ENCODE measurements at places on chromosomes 7 and 10.
A peak's percentile ranks its signal among the peaks of the same experiment; 100 is the strongest.

DNA sequence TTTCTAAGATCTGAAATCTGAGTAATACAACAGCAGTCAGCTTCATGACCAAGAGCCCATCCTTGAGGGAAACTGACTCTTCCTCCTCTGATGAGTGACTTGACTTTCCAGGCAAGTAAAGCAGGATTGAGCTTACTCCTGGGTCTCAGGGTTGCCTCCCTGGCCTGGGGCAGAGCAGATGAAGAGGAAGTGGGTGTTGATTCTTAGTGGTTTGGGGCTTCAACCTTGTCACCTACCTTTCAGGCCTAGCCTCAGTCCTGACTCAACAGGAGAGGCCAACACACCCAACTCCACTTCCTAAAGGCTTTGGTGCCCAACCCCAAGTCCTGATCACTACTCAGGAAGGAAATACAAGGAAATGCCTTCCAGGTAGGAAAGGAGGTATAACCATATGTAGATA lies 54.1 kb downstream of the KCNMA1 start:
- DNase-seq: no peak

GRCh38 chr10:27240212-27241009 lies at the start of gene ACBD5:
Gene ACBD5 (minus strand): TSS chr10:27240797. CDS start chr10:27240688, 109 bp downstream.
- peak; percentile 78 for DNase-seq

DNA sequence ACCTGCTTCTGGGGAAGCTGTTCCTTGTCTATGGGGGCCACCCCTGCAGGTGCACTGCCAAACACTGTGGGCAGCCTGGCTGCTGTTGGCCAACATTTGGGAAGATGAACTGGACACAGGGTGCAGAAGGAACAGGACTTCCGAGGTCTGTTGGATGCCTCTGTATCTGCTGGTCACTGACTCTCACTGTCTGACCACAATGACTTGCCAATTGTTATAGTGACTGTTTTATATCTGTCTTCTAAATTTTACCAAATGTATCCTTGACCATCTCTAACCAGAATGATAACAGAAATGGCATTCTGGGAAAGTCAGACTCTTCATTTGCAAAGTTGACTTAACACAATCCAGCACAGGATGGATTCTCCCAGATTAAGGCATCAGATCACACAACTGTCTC lies 214.0 kb upstream of the PRSS58 start:
- DNase-seq: no peak

GRCh38 chr7:75878312-75878768 lies 494 bp upstream of the RHBDD2 start:
- DNase-seq: no peak

DNA sequence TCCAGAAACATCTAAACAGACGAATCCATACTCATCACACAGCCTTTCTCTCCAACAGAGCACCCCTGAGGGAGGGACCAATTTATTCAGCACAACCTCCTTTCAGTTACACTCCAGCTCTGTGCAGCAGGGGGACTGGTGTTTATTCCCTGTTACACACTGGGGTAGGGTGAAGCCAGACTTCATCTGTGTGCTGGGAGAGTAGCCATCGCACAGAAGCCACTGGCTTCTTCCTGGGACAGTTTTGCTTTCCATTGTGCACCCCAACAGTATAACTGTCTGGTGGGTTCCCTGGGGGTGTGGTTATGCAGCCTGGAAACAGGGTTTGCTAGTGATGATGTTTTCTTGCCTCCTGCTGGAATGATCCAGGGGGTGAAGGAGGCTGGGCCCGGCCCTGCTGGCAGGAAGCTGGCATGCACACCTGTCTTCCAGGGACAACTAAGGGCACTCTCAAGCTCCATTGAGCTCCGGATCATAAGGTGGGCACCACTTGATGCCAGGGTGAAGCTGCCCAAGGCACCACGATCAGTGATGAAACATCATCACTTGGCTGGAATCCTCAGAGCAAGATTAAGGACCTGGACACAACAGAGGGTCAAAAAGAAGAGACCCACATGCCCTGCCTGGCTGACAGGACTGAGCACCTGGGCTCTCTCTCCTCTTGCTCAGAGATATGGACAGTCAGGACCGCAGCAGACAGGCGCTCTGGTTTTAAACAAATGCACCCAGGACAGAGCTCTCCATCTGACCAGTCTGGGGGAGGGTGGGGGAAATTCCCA lies 293.2 kb downstream of the GRID1 start:
- DNase-seq: no peak

DNA sequence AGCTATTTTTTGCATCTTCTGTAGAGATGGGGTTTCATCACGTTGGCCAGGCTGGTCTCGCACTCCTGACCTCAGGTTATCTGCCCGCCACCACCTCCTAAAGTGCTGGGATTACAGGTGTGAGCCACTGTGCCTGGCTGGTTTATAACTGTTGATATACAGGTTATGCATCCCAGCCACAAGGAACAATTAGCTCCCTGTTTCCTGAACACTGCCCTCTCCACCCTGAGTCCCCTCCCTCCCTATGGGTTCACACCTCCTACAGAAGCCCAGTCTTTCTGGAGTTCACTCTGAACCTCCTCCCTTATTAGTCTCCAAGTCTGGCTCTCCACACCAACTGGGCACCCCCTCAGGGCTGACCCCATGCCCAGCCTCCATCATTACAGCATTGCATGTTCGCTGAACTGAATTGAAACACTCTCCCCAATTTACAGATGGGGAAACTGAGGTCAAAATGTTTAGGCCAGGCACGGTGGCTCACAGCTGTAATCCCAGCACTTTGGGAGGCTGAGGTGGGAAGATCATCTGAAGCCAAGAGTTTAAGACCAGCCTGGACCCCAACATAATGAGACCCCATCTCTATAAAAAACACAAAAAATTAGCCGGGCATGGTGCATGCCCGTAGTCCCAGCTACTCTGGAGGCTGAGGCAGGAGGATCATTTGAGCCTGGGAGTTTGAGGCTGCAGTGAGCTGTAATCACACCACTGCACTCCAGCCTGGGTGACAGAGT lies 1.7 kb upstream of the CLIP2 start:
- no peak for DNase-seq

GRCh38 chr7:153943457-153943856 lies 108.7 kb upstream of the DPP6 start:
- no peak for DNase-seq

DNA sequence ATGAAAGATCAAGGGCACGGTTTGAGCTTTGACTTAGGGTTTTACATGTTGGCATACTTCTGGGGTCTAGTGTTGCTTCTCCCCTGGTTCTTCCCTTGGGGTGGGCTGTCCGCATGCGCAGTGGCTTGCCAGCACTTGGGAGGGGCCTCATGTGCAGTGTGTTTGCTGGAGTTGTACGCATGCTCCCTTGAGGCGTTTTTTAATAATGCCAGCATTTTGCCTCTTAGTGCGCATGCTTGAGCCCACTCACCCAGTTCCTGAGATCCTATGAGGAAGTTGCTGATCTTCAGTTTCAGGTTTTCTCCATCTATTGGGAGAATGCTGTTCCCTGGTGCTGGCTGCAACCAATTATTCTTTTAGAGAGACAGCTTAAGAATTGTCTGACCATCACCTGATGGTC lies 113.4 kb upstream of the GPR141 start:
- no peak for DNase-seq

- no peak for DNase-seq
These were observed 577.8 kb downstream of the ARL4A start for GRCh38 chr7:13265271-13265670.

DNA sequence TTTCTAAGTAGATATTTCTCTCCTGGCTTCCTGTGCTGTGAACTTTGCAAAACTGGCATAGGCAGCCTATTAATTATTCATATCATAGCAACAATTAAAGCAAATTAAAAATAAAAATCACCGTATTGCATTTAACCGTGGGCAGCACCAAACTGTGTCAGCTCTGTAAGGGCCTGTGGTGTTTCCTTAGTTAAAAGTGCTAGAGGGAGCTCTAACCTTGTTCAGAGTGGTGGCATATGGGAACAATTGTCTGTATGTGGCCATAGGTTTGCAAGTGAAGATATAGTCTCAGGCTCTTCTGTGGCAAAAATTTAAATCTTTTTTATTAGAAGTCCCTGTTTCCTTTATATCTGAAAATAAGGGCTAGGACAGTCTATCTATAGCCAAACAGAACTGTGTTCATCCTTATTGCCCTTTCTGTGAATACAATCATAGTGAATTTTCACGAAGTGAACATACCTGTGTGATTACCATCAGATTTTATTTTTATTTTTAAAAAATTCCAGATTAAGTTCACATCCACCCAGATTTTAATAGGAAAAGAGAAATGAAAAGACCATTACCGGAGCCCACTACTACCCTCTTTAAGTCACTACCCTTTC lies 92.6 kb downstream of the POLL start:
- DNase-seq: peak; percentile 39

DNA sequence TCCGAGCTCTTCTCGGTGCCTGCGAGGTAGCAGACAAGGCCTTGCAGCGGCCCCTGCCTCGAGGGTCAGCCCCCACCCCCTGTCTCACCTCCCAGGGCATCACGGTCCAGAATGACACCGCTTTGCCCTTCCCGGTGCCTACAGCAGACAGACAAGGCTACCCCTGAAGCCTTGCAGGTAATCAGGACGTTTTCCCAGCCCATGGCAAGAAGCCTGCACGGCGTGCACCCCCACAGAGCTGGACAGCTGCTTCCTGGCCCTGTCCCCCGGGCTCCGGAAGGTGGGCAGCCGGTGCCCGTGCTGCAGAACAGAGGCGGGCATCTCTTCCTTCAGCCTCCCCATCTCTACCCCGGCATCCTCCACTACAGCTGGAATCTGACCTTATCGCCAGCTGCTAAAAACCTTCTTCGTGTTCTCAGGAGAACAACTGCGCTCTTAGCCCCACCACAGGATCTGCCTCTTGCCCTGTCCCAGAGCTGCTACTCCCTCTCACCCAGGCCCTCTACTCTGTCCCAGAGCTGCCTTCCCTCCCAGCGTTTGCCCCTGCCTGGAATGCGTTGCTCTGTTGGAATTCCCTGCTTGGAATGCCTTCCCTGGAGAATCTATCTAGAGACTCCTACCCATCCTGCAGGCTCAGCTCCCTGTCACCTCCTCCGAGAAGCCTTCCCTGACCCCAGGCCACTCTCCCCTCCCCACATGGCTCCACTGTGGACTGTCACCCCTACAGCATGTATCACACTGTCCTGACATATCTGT lies 4.7 kb downstream of the MYL10 start:
- DNase-seq: peak; percentile 70

- no peak for DNase-seq
These were observed 1.4 kb downstream of the ITGB1 start for GRCh38 chr10:32956365-32957197.

DNA sequence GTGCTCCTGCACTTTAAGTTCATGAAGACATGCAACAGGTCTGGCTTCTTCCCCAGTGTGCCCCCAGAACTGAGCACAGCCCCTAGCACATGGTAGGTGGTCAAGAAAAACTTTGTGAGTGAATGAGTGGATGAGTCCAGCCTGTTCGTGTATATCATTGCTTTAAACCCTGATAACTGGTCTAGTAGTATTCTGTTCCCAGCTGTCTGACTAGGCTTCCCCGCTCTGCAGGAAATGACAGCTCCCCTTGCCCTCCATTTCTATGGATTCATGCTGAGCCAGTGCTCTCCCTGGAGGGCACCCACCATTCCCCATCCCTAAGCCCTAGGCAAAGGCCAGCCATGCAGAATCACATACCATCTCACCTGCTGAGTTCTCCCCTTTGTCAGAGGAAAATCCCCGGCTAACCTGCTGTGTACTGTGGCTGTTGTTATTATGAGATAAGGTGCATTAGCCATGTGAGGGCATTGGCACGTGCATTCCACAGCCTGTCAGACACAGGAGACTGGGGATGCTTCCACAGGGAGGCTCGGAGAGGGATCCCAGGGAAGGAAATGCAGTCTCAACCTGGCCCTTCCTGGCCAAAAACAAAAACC lies 698.9 kb downstream of the GRID1 start:
- DNase-seq: peak; percentile 55

DNA sequence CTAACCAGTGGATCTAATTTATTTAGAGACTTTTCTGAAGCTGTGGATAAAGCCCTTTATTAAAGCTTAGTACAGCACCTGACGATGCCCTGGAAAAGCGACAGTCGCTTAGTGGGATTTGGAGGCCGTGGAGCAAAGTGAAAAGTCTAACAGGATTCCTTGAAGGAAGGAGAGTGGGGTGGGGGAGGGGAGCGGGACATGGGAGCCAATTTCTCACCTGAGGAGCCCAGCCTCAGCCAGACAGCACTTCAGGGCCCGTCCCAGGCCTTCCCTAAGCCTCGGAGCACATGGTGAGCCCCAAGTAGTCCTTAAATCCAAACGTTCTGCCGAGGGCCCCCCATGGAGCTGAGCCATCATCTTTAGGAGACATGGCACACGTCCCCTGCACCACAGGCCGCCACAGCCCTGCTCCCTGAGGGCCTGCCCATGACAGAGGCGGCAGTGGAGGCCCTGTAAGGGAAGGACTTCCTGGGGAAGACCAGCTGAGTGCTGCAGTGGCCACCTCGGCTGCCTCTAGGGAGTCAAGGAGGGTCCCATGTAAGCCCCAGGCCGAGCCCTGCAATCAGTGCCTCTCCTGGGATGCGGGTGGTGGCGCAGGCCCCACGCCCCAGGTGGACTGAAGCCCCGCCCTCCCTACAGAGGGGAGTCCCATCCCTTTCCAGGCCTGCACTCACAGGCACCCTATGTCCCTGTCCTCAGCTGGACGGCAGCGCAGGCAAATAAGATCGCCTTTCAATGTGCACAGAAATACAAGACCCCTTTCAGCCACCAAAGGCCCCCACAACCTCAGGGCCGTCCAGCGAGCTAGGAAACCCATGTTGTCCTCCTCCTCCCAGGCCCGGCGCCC lies 187.0 kb downstream of the MAD1L1 start:
- DNase-seq: no peak

DNA sequence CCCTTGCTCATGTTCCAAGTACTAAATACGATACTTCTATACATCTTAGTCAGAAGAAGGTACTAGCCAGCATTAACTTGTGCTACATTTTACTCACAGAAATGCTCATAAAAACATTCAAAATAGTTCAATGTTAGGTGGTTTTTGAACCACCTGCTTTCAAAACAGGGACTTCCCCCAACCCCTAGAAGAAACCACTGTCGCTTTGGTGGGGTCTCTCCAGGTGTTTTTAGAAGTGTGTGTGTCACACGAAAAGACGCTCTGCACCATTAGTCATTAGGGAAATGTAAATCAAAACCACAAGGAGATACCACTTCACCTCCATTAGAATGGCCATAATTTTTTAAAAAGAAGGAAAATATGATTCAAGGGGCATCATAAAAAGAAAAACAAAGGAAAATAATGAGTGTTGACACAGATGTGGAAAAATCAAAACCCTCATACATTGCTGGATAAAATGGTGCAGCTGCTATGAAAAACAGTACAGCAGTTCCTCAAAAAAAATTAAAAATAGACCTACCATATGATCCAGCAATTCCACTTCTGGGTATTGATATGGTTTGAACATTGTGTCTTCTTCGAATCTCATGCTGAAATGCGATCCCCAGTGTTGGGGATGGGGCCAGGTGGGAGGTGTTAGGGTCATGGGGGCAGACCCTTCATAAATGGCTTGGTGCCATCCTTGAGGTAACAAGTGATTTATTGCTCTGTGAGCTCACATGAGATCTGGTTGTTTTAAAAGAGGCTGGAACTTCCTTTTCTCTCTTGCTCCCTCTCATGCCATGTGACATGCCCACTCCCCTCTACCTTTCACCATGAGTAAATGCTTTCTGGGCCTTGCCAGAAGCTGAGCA lies 74.2 kb downstream of the MALSU1 start:
- no peak for DNase-seq

- no peak for DNase-seq
These were observed 35.8 kb downstream of the OTUD1 start for GRCh38 chr10:23474626-23475025.

Measured in iPS-NIHi11 (cell line).